ENCODE measurements at places on chromosomes 11 and 22.
A peak's percentile ranks its signal among the peaks of the same experiment; 100 is the strongest.

GRCh38 chr11:68839911-68840641, 1.6 kb downstream of the CPT1A start:
- DNase-seq, result no peak

DNA sequence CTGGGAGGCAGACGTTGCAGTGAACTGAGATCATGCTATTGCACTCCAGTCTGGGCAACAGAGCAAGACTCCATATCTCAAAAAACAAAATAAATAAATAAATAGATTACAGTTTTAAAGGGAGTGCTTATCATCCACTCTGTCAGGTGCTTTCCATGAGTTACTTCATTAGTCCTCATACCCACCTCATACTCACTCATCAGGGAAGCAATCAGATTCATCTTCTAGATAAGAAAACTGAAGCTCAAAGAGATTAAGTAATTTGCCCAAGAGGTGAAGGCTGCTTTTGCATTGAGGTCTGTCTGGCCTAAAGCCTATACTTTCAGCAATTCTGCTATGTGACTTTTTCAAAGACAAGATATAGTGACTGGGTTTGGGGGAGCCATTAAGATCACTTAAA, 101.0 kb downstream of the RASSF10 start:
- no peak for DNase-seq

DNA sequence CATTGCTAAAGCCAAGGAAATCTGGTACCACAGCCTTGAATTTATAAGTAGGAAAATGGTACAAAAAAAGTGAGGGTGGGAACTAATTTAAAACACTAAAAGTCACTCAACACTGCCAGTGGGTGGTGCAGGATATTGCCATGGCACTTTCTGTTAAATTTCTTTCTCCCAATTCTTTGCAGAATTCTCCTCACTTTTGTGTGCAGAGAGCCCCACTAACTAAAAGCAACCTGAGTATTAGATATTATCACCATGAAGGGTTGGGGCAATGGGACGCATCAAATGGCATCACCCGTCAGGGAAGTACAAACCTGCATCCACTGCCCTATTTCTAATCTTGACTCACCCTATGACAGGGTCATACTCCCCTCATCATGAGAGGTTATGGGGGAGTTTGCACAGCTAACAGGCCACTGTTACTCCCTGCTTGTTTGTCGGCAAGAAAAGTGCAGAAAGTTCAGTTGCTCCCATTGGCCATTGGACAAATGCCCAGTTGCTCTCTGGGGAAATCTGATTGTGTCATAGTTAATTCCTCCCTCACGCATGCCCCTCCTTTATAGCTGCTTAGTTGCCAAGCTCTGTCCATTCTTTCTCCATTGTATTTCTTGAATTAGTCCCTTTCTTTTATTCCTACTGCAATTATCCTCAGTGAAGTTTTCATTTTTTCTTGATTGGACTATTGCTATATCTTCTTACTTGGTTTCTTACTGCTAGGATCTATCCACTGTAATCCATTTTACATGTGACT, 93.8 kb upstream of the BLID start:
- peak; percentile 83 for DNase-seq

DNA sequence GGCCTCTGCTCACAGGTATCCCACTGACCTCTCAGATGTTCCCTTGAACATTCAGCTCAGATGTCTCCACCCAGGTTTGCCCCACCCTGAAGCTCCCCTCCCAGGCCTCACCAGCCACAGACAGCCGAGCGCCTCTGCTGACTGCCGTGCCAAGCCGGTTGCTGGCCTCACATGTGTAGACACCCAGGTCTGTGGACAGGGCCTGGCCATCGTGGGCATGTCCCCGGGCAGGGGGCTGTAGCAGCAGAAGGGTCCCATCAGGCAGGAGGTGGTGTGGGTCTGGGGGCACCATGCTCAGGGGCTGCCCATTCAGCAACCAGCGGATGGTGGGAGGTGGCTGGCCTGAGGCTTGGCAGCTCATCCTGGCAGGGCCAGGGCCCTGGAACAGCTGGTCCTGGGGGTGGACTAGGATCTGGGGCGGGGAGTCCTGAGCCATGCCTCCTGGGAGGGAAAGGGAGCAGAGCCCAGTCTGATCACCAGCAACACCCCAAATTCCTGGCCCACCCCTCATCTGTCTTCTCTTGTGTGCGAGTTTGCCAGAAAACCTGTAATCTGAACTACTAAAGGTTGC, 759 bp downstream of the ROBO4 start:
- no peak for DNase-seq

GRCh38 chr11:33633251-33634003, 67.2 kb downstream of the C11orf91 start:
- DNase-seq, result no peak

DNA sequence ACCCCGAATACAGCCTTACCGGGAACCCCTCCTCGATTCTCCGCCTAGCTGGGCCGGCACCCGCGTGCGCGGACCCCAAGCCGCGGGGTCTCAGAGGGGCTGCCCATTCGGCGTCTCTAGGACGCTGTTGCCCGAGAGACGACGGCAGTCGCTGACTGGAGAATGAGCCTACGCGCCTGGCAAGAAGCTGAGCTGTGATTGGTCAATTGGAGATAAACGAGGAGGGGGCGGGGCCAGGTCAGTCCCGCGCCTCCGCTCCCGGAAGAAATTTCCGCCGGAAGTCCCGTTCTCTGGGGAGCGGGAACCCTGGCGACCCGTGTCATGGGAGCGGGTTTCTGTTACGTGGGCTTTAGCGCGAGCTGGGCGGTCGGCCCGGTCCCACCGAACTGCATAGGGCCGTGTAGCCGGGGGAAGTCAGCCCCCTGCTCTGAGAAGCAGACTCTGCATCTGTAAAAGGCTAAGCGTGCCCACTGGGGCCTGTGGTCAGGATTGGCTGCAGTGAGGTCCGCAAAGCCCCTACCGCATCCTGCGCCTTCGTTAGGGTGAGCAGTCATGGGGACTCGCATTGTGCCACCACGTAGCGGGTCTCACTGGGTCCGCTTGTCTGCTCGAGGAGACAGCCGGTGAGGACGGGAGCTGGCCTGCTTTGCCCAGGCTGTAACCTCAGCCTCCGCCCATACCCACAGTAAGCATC, at the start of gene EFCAB6:
Gene EFCAB6 (minus strand): TSS at position 157 of the 694 bp plus-strand sequence. CDS start 29,987 bp downstream, outside the sequence.
- peak; percentile 75 for DNase-seq

GRCh38 chr22:39655831-39656230, 85.3 kb downstream of the CACNA1I start:
- DNase-seq, result no peak

DNA sequence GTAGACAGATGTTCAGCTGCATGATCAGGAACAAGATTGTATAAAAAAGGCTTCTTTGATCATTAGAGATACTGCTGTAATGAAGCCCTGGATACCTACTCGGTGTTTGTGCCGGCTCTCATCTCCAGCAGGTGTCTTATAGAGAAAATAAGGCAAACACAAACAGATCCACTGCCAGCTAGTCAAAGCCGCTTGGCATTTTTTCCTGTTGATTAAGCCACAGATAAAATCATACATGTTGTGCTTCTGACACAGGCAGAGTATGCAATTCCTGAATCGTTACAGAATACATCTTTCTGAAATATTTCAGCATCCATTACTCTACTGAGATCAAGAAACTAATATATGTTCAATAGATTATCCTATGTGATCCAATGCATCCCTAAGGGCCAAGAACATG, 206.9 kb downstream of the CADM1 start:
- no peak for DNase-seq

- no peak for DNase-seq
Observed at GRCh38 chr22:30245985-30246813, at the start of gene LIF. Gene LIF (minus strand): TSS chr22:30246759. CDS start chr22:30246695, 64 bp downstream.

- DNase-seq, result no peak
Observed at GRCh38 chr22:43971112-43971511, 15.9 kb downstream of the SAMM50 start.

GRCh38 chr22:40081662-40082061, 86.9 kb downstream of the FAM83F start:
- no peak for DNase-seq

DNA sequence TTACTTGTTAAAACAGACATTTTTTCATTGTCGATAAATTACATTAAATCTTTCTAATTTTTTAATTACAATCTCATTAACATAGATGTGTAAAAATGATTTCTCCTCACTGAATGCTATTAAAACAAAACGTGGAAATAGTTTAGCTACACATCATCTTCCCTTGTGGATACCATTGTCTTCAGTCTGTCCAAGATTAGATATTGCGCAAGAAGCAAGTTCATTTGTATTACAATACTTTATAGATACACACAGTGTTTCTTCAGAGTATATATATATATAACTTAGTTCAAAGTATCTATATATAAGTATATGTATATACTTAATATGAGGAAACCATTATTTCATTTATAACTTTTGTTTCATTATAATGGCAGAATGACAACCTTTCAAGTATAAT, 883.3 kb upstream of the CNTN5 start:
- DNase-seq, result no peak

- no peak for DNase-seq
Observed at GRCh38 chr11:71112454-71112853, 139.9 kb downstream of the SHANK2 start.

- peak; percentile 57 for DNase-seq
Observed at GRCh38 chr11:134253188-134253993, at the start of the genes ACAD8 and THYN1. Gene ACAD8 (plus strand): TSS chr11:134253568. CDS start chr11:134253601, 33 bp downstream. Gene THYN1 (minus strand): TSS chr11:134253352. CDS start chr11:134252882, 470 bp downstream.

Data from HS-27A (cell line).